ENCODE measurements at places on chromosomes 11 and 22.
A peak's percentile ranks its signal among the peaks of the same experiment; 100 is the strongest.

- DNase-seq = peak; percentile 47
These were observed 366.8 kb downstream of the SHANK2 start for GRCh38 chr11:70885281-70886231.

DNA sequence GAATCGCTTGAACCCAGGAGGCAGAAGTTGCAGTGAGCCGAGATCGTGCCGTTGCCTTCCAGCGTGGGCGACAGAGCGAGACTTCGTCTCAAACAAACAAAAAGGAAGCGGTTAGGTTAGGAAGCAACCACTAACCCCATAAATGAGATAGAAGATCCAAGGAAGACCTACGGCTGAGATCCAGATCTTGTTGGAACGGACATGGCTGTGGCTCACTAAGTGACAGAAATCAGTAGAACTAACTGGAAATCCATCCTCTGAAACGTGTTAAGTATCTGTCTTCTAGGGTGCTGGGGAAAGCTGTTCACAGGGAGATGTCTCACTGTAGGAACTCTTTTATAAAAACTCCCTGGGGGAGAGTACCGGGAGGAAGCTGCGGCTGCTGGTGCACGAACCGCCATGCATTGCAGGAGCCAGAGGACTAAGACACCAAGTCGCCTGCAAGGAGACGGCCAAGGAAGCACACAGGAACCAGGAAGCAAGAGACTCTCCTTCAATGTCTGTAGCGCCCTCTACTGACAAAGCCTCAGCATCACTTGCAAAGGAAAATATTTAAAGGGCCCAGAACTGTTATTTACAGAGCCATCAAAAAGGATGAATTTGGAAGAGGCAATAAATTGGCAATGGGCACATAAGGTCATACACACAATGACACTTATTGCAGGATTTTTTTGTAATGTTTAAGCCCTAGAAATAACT is 16.9 kb upstream of the SPTY2D1 start:
- DNase-seq = no peak

GRCh38 chr11:93020248-93021046 is 51.0 kb downstream of the MTNR1B start:
- no peak for DNase-seq

DNA sequence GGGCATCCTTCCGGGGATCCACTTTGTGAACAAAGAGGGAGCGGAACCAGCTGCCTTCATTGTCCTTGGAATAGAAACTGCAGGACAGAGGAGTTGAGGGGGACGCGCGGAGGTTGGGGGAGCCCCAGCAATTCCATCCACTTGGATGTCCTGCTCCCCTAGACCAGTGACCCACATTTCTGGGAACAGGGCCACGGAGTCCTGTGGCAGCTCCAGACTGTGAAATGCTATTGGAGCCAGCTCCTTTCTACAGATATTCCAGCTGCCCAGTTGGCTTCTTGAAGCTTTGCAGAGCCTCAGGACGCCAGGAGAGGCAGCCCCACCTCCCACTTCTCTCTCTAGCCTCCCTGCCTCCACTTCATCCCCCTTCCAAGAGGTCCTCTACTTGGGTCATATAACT is 10.5 kb downstream of the NIPSNAP1 start:
- no peak for DNase-seq

- peak; percentile 34 for DNase-seq
These were observed 1.5 kb downstream of the IGSF9B start for GRCh38 chr11:133955081-133955891.

GRCh38 chr22:29882716-29883044 is 294 bp upstream of the MTMR3 start:
- DNase-seq = no peak

GRCh38 chr11:43367382-43368178 is 8.9 kb downstream of the TTC17 start:
- DNase-seq = no peak

DNA sequence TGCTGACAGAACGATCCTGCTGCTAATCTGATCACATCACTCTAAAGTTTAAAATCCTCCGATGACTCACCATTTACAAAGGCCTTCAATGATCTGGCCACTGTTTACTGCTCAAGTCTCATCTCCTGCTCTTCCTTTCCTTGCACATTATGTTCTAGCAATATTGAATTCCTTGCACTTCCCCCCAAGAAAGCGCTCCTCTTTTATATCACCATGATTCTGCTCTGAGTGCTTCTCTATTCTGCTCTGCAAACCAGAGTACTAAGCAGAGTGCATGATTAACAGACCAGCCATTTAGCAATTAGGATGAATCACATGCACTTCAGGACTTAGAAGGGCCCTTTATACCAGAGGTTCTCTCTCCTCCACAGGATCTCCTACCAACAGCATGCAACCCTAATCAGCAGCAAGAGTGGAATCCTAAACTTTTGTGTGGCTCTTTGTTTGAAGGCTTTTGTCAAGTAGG is 1122.8 kb upstream of the CCDC90B start:
- no peak for DNase-seq

DNA sequence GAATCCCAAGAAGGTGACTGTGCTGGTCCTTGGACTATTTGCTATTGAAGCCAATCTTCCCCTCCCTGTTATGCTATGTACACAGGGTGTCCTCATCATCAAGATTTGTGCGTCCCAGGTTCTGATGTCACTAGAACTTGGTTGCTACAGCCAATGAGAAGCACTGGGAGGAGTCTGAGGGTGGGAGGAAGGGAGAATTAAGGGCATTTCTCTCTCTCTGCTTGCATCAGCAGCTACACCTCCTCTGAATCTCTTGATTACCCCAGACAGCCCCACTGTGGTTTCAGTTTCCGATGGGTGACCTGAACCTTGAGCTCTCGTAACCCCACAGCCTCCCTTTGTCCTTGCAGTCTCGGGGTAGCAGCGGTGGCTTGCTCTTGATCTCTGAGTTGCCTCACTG is 212.4 kb upstream of the SESN3 start:
- DNase-seq = no peak

DNA sequence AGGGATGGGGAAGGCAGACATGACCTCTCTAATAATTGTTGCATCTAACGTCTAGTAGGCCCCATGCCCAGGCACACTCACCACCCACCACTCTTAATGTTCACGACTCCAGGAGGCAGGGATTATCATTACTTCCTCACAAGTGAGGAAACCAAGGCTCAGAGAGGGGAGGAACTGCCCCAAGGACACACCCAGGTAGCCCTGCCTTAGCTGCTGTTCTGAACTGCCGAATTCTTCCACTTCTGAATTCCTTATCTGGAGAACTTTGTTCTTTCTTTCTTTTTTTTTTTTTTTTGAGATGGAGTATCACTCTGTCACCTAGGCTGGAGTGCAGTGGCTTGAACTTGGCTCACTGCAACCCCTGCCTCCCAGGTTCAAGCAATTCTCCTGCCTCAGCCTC is 16.7 kb downstream of the SLCO2B1 start:
- no peak for DNase-seq

GRCh38 chr11:106160494-106160893 is 83.0 kb downstream of the AASDHPPT start:
- no peak for DNase-seq

- no peak for DNase-seq
These were observed 6.9 kb downstream of the RBFOX2 start for GRCh38 chr22:36021606-36022153.

DNA sequence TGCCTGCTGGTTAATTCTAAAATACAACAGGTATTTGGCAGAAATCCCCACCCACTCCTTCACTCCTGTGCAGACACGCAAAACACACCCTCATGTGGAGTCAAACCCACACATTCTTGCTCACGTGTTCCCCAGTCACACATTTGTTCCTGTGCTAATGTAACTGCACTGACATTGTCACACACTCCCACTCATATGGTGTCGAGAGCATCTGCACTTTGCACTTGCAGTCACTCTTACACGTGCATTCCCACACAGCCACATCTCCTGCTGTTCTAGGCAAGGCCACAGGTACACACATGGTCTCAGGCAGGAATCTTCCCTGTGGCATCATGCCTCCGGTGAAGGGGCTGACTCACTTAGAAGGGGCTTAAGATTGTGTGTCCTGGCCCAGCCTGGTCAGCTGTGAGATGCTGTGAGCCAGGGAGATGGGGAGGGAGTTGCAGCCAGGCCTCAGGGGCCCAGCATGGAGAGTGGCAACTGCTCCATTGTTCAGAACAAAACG is 395.0 kb downstream of the TENM4 start:
- DNase-seq = no peak

GRCh38 chr11:71307811-71308645 is 55.7 kb upstream of the SHANK2 start:
- DNase-seq = no peak

DNA sequence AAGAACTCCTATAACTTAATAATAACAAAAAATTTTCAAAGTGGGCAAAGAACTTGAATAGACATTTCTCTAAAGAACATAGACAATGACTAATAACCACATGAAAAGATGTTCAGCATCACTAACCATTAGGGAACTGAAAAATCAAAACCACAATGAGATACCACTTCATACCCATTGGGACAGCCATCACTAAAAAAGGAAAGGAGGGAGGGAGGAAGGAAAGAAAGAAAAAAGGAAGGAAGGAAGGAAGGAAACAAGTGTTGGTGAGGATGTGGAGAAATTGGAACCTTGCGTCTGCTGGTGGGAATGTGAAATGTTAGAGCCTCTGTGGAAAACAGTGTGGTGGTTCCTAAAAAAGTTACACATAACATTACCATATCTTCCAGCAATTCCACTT is 55.8 kb downstream of the MS4A13 start:
- DNase-seq = no peak

DNA sequence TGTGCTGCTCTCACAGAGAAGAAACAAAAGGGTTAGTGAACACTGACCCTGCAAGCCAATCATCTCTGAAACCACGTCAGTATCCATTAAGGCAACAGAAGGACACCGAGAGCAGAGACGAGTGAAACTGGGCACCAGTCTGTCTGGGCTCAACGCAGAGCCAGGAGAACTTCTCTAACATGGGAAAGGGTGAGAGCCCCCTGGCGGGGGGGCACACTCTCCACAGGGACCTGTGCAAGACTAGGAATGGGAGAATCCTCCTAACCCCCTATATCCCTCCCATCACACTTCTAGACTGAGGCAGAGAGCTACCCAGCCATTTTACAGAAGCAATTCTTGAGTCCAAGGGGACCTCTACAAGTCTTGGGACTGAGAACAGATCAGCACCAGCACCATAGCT is 285.8 kb downstream of the SOX6 start:
- no peak for DNase-seq

DNA sequence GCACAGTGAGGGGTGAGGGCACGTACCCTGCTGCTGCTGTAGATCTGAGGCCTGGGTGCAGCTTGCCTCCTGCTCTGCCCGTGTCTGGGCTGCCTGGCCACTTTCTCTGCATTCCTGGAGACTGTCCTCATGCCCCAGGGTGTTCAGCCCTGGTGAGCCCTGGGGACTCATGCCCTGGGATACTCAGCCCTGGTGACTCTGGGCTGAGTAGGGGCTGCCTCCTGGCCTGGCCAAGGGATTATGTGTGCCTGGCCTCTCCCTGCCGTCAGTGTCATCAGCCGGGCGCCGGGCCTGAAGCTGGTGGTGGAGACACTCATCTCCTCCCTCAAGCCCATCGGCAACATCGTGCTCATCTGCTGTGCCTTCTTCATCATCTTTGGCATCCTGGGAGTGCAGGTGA is 94.7 kb downstream of the CACNA1I start:
- DNase-seq = no peak

DNA sequence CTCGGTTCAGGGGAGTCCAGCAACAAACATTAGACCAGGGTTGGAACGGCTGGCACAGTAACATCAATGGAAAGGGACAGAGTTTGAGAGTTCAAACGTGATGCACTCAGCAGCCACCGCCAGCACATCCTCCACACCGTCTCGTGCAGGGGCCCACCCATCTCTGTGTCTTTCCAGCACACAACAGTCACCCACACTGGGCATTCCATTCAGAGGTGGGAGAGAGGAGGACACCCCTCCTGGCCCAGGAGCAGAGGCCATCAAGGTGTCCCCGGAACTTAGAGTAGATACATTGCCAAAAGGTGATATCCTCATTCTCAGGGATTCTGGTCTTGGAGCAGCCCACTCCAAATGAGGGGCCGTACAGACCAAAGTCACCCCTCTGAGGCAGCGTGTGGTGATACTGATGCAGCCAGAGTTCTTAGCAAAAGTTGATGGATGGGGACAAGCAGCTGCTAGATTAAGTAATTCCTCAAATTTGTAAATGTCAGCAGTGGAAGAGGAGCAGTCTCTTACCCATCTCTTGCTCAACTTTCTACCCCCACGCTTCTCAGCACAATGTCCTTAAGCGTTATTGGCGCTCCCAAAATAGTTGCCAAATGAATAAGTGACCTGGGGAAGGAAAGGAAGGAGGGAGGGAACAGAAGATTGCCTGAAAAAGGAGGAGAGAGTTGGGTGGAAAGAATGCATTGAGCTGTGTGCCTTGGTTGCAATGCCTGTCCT is 5.5 kb downstream of the SNAP29 start:
- no peak for DNase-seq

DNA sequence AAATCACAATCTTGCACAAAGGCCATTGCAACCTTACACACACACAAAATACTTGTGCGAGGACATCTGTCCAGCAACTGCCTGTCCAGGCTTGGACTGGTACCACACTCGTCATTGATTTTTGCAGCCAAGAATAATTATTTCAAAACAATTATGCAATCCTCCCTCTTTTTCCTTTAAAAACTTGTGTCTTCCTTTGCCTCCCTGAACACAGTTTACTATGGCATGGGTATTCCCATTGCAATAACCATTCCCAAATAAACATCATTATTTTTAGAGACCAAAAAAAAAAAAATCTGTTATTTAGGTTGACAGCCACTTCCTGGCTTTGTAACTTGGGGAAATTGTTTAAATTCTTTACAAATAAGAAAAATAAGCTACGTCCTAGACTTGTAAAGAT is 54.0 kb downstream of the C11orf91 start:
- no peak for DNase-seq

GRCh38 chr22:45672564-45673481 is 1.2 kb downstream of the ATXN10 start:
- no peak for DNase-seq

DNA sequence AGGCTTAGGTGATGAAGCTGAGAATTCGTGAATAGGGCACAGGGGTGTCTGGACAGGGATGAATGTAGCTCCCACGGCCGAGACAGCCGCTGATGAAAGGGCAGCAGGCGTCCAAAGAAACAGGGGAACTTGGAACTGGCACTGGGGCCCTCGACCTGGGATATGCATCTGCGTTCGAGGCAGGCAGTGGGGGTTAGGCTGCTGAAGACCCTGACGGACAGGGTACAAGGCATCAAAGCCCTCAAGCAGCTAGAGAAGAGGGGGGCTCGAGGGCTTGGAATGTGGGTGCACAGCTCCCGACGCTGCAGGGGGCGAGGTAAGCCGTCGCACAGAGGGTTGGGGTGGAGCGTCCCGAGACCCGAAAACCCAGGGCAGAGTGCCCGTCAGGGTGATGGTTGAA is 6.9 kb upstream of the SYT8 start:
- peak; percentile 23 for DNase-seq

Measured in left hindlimb (tissue), 1 donor.